ENCODE measurements at places on chromosomes 3 and 15.

DNA sequence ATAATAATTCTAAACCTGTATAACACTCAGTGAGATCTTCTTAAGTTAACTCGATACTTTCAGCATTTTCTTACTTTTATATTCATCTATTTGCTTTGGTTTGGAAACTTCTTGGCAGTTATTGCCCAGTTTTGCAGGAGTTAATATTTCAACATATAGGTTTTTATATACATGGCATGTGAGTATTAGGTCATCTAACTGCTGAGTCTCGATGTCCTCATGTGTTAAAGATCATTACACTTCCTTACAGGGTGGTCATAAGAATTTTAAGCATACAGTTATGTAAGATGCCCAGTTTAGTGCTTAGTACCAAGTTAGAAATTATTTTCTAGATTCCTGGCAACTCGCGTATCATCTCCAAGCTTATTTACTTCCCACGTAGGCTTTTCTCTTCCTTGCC lies 62.9 kb downstream of the TMEM39A start:
- DNase-seq, result no peak

DNA sequence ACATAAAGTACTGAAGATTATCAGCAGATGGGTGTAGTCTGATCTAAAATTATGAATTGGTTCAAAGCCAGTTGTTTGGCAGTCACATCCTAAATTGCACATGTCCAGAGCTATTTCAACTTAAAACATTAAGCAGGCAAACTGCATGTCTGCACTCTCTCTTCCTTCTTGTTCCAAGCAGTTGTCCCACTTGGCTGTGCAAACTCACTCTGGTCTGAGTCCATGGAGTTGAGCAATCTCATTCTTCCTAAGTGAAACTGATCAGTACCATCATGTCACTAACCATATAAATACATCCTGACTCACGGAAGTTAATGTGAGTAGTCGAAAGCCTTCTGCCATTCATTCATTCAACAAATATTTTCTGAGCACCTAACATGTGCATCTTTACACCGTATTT lies 353.0 kb downstream of the ROBO1 start:
- DNase-seq, result no peak

DNA sequence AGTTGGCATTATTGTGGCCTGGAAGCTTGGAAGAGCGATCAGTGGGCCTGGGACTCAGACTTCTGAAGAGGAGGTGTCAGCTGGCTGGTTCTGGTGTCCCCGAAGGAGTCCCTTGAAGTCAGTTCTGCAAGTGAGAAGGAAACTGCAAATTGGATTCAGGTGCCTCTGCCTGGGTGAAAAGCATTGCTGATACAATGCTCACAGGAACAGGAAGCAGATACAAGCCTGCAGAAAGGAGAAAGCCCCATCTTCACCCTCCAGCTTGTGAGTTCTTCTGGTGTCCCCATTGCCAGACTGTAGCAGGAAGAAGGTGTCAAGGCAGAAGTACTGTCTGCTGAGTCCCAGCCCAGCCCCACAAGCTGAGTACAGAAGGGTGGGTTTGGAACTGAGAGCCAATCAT lies 271.3 kb downstream of the PLOD2 start:
- DNase-seq, result no peak

GRCh38 chr15:55990516-55990915 lies 2.9 kb downstream of the NEDD4 start:
- DNase-seq, result no peak

DNA sequence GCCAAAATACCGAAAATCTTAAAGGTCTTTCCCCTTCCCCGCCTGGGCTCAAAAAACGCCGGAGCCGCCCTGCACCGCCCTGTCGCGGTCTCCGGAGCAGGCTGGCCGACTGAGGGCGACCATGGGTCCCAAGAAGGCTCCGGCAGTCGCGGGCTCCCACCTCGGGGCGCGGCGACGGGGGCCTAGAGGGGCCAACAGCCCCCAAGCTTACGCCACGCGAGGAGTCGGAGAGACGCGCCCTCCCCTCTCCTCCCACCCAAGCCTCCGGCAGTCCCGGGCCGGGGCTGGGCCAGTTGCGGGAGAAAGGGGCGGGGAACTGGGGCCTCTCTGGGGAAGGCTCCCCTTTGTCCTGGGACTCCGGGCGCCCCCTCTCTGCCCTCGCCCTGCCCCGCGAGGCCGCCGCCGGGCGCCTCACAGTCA lies 69.2 kb downstream of the GOLGA8B start:
- DNase-seq, result peak; percentile 24

DNA sequence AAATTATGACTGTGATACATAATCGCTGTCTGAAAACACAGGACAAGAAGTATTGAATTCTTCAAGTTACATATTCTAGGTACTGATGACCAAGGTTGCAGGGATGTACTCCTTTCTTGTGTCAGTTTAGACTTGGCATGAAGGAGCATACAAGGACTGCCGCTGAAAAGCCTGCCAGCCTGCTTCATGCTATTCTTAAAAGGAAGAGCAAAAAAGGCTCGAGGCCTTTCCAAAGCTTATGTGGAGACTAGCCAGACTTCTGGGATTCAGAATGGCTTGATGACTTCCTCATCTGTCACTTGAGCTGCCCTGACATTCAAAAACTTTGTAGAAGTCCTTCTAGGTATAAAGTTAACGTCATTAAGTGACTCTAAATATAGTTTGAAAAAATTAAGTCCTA lies 92.0 kb downstream of the CADM2 start:
- no peak for DNase-seq

DNA sequence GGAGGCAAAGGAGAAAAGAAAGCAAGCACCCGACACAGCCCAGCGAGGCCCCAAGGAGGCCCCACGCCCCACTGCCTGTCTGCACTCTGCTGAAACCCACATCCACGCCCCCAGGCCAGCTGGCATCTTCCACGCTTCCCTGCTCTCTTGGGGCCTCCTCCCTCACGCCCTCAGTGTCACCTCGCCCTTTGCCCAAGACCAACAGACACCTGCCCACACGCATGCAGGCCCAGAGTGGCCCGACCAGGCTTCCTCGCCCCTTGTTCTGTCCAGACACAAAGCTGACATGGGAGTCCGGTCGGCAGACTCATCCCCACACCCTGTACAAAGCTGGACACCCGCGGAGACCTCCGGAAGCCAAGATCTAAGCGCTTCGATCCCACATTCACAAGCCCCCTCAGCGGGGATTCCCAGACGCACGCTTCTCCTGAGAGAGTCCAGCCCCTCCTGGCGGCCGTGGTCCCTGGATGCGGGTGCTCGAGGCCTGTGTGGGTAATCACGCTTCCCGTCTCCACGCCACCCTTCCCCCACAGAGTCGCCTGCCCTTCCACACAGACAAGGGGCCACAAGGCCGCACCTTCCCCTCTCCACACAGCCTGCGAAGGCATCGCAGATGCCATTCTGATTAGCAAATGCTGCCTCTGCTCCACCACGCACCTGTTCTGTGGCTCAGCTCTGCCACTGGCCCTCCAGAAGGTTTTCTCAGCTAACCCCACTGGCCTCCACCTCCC lies 176.6 kb downstream of the XXYLT1 start:
- DNase-seq, result peak; percentile 52

GRCh38 chr15:101439285-101439919 lies 50.1 kb downstream of the PCSK6 start:
- no peak for DNase-seq

- no peak for DNase-seq
Measured at GRCh38 chr15:98567951-98568350, 80.4 kb upstream of the IGF1R start.

GRCh38 chr15:31327669-31328427 lies 1.2 kb downstream of the KLF13 start:
- no peak for DNase-seq

GRCh38 chr3:14494973-14495300 lies 45.2 kb downstream of the GRIP2 start:
- no peak for DNase-seq

- no peak for DNase-seq
Measured at GRCh38 chr3:21484057-21484827, 266.8 kb downstream of the ZNF385D start.

GRCh38 chr3:131586277-131586676 lies 83.5 kb upstream of the MRPL3 start:
- no peak for DNase-seq

- no peak for DNase-seq
Measured at GRCh38 chr3:43406643-43407023, 120.3 kb downstream of the SNRK start.

DNA sequence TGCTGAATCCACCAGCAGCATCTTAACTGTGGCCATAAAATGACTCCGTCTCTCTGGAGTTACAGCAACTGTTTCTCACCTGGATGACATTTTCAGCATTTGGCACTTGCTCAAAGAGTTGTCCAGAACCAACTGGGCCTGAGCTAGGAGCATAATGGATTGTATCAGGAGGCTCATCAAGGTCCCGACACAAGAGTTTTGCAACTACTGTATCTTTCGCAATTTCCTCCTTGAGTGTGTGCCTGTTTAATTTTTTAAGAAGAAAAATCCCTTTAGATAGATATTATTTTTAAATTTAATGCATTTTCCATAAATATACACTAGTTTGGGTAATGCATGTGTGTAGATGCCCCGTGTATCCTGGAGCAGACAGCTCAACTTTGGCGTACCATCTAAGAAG lies 44.3 kb upstream of the C3orf49 start:
- no peak for DNase-seq

- DNase-seq, result no peak
Measured at GRCh38 chr3:12884790-12885582, 43.6 kb upstream of the RPL32 start.

Data from GM12892 (cell line).